ENCODE measurements at places on chromosomes 6 and 20.

DNA sequence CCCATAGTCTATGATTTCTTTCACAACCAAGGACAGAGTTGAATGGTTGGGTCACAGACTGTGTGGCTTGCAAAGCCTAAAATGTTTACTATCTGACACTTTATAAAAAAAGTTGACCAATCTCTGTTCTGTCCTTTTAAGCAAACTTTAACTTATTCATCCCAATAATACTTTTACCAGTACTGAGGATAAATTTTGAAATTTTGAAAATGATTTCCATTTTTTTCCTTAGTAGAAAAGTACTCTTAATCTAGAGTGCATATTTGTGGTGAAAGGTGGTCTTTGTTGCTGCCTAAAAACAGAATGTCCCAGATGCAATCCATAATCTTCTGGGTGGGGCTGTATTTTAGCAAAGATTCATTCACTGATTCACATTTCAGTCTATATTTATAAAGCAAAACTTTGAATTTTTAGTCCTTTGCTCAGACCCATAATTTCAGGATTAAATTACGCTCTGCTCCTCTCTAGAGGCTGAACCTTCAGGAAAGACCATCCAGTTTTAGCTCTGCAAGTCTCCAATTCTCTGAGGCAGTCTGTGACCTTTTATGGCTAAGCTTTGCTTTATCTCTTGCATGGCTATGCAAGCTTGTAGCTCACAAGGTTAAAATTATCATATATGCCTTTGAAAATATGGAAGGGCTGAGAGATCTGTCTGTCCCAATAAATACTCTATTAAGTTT lies 573.5 kb downstream of the COL12A1 start:
- DNase-seq, result no peak

GRCh38 chr20:37361336-37361735 lies 15.4 kb downstream of the SRC start:
- no peak for DNase-seq

- no peak for DNase-seq
Observed at GRCh38 chr6:43744491-43744890, 25.5 kb upstream of the VEGFA start.

GRCh38 chr6:63793465-63794137 lies 158.0 kb downstream of the PHF3 start:
- no peak for DNase-seq

GRCh38 chr6:161228921-161229591 lies 44.8 kb downstream of the AGPAT4 start:
- DNase-seq, result peak; percentile 89

DNA sequence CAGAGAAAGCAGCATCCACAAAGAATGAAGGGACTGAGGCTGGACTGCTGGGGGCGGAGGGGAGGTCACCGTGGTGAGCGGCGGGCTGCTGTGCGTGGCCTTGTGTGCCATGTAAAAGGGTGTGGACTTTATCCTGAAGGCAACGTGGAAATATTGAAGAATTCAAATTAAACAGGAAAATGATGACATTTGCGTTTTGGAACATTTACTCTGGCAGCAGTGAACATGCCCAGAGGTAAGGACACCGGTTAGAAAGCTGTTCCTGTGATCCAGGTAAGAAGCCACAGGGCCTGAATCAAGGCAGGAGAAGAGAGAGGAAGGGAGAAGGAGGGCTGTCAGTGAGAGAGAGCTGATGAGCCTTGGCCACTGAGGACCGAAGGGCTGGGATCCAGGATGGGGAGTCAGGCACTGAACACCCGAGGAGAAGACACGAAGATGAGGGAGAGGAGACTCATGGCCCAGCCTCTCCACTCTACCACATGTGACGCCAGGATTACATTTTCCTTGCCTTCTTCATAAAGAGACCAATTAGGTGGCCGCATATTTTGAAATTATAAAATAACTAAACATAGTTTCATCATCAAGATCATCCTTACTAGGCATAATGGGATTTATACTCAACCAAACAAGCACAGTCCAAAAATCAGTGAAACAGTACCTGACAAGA lies 58.4 kb downstream of the TRAM2 start:
- DNase-seq, result no peak

GRCh38 chr6:158474961-158475343 lies 84.9 kb upstream of the TMEM181 start:
- DNase-seq, result no peak

DNA sequence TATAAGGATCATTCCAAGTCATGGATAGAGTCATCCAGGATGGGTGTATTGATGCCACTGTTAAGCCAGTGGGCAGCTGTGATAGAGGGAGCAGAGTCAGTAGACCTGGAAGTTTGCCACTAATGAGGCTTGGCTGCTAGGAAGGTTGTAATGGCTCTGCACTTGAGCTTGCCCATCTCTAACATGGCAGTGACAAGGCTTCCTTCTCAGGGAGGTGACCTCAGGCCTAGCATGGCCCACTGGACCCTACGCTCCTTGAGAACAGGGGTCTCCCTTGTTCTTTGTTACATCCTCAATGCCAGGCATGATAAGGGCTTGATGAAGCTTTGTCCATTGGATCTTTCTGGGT lies 155.1 kb downstream of the CD83 start:
- no peak for DNase-seq

DNA sequence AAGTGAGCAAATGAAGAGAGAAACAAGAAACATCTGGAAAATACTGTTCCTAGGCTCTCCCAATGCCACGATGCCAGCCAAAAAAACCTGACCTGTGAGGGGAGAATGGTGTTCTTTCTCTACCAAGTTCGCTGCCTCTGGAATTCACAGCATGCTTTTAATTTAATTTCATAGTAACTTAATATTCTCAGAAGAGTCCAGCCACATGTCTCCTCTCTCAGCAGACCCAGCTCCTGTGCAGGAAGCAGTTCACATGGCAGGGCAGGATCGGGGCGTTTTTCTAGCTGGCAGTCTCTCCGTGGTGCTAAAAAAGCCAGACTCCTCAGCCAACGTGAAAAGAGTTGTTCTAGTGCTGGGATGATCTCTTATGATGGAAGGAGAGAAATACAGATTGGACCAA lies 57.5 kb downstream of the BFSP1 start:
- no peak for DNase-seq

- DNase-seq, result no peak
Observed at GRCh38 chr20:23625236-23625964, 12.4 kb downstream of the CST3 start.

DNA sequence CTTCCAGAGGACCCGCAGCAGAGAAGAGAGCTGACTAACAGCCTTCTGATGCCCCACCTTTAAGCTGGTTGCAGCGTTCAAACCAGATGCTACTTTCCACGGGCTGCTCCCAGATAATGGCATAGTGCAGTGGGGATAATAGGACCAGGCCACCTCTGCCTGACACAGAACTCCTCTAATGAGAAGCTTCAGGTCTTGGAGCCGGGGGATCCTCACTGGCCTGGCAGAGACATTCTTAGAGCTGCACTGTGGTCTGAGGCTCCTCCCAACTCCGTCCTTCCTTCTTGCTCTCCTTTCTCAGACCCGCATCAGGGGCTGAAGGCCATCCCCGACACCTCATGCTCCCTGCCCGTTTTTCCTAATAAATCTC lies 206.6 kb upstream of the MARCKS start:
- no peak for DNase-seq

DNA sequence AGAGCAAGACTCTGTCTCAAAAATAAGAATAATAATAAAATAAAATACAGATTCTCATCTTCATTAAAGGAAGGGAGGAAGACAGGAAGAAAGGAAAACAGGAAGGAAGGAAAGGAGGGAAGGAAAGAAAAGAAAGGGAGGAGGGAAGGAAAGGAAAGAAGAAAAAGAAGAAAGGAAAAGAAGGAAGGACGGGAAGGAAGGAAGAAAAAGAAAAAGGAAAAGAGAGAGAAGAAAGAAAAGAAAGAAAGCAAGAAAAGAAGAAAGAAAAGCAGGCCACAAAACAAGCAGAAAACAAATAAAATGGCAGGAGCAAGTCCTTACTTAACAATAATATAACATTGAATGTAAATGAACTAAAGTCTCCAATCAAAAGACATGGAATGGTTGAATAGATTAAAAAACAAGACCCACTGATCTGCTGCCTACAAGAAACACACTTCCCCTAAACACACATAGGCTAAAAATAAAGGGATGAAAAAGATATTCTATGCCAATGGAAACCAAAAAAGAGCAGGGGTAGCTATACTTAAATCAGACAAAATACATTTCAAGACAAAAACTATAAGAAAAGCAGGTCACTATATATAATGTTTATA lies 60.4 kb downstream of the ZFP64 start:
- peak; percentile 12 for DNase-seq

Data from common myeloid progenitor, CD34-positive (primary cell).